HFFc6 (cell line): ENCODE measurements at places on chromosomes 4 and X. TPM values are rescaled to one million over a fixed set of nuclear protein-coding genes. Genes with fewer than 3 reads are reported as not detected.

ELMOD2 gene
- 20.7 to 25.0 TPM (median 20.8 TPM) in 3 replicates for total RNA-seq

- DNase-seq = no peak
- H3K4me3 ChIP-seq = no peak overlapping the region
- no peaks in the 10 kb centered on the region for H3K36me3 ChIP-seq
- H3K27ac ChIP-seq = no peak overlapping the region
- no peaks in the 10 kb centered on the region for H3K27me3 ChIP-seq
Measured at GRCh38 chrX:84064164-84064563, 123.8 kb downstream of the RPS6KA6 start.

DNA sequence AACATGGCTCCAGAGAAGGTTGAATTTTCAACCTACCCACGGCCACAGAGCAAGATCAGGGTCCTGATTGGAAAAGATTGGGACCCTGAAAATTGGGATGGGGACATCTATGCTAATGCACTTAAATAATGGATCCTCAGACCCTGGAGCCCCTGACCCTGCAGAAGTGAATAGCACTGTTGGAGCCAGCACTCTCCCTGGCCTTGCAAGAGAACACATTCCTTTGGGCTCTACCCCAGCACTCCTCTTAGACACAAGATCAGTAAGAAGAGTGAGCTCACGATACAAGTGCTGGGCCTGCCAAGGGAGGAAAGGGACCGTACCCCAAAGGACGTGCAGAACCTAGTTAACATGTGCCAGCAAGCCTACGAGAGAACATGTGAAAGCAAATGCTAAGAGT, 19.9 kb downstream of the CXCL13 start:
- no peak overlapping the region for H3K4me3 ChIP-seq
- H3K4me1 ChIP-seq = no peaks in the 10 kb centered on the region
- H3K36me3 ChIP-seq = no peaks in the 10 kb centered on the region
- DNase-seq = no peak

DNA sequence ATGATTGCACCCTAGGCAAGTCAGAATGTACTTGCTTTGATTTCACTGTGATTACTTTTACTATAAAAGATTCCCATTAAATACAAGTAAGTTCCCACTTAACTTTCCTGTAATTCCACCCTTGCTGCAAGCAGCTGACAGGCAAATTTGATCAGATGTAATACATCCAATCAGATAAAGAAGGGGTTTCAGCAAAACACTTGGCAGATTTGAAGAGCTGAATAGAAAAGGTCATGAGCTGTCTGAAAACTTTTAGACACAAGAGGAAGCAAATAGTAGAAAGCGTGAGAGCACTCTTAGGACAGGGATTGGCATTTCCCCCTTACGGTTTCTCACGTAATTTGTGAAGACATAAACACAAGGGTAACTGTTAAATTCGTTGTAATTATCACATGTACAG, 22.8 kb downstream of the HSD17B13 start:
- no peaks in the 10 kb centered on the region for H3K4me1 ChIP-seq
- H3K27ac ChIP-seq = no peak overlapping the region
- peaks cover 14% of the 10 kb centered on the region for H3K27me3 ChIP-seq

PAGE5 gene
- total RNA-seq = 1.3 TPM in 1 of 3 replicates, not detected in the others

DNA sequence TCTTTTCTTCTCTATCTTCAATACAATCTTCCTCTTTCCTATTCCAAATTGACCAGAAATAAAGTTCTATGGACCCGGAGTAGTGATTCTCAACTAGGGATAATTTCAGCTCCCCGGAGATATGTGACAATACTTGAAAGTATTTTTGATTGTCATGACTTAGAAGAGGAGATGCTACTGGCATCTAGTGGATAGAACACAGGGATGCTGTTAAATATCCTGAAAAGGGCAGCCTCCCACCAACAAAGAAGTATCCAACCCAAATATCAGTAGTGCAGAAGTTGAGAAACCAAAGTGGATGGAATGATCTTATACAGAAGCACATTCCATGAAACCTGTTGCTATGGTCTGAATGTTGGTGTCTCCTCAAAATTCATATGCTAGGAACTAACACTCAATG, 65.7 kb upstream of the NDST3 start:
- H3K36me3 ChIP-seq = no peaks in the 10 kb centered on the region
- peaks cover 1% of the 10 kb centered on the region for H3K27me3 ChIP-seq
- H3K4me3 ChIP-seq = no peak overlapping the region

RAB39B gene
- 0.10 and 0.28 TPM in 2 replicates for total RNA-seq

DNA sequence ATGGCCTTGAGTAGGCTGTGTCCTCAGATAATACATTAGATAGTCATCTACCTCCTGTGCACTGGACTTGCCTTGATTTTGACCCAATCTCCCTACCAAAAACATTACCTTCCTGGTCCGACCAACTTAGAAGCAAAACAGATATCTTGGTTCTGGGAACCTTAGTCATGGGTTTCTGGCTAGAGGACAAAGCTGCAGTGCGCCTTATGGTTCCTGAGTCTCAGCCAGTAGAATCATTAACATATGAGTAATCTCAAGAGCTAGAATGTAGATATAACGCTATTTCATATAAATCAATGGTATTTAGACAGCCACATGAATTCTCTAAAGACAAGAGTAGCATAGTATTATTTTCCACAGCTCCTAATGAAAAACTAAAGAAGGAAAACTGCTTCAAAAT, 83.1 kb downstream of the GRIA3 start:
- DNase-seq = peak; percentile 44
- H3K36me3 ChIP-seq = no peaks in the 10 kb centered on the region
- H3K27me3 ChIP-seq = peaks cover 2% of the 10 kb centered on the region; the same call in 1 of the 2 replicates

DNA sequence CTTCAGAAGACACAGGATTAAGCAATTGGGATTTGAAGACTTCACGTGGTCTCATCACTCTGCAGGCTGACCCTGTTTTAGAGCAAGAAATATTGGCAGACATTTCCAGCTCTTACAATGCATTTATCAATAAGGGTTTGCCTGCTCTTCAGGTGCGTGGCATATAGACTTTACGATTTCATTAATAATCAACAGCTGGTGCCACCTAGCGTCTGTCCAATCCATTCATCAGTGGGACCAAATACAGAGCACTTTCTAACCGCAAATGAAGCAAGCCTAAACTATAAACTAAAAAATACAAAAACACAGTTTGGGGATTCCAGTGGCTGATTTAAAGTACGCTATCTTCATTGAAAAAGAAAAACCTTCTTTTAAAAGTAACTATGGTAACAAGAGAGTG, 125.4 kb upstream of the DMD start:
- H3K27me3 ChIP-seq = peaks cover 1% of the 10 kb centered on the region; the same call in 1 of the 2 replicates
- no peaks in the 10 kb centered on the region for H3K36me3 ChIP-seq
- H3K4me1 ChIP-seq = no peaks in the 10 kb centered on the region
- H3K4me3 ChIP-seq = no peak overlapping the region
- DNase-seq = no peak

DNA sequence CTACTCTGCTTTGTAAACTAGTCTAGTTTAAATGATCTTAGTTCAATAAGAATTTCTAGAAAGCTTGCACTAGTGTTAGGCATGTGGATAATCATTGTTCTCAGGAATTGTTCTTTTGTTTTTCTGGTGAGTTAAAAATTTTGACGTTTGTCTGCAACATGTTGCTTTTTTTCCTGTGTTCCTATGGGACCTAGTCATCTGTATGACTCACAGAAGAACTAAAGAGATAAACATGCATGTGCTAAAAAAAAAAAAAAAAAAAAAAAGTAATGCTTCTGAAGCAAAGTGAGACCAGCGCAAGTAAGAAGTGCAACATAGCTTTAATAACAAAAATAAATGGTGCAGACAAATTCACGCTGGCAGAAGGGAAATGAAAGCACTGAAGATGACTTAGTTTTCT, 471.2 kb downstream of the IQCM start:
- peak; percentile 18 for DNase-seq
- H3K4me1 ChIP-seq = peaks cover 8% of the 10 kb centered on the region; the same call in 1 of the 2 replicates
- H3K27ac ChIP-seq = no peak overlapping the region
- no peak overlapping the region for H3K4me3 ChIP-seq

DCAF8L2 gene
- total RNA-seq = not detected in 3 replicates

DNA sequence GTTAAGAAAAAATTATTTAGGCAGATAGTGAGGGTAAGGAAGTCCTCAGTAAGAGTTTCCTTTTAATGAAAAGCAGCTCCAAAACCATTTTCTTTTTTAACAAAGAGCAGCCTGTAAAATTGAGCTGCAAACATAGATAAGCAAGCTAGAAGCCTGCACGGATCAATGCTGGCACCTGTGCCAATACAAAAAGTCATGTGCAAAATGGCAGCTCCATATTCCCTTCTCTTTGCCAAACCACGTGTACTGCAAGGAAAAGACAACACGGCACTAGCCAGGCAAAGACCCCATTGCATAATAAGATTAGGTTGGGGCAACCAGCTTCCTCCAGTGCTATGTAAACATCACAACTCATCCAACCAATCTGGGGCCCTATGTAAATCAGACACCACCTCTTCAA, 268.4 kb upstream of the INTU start:
- no peaks in the 10 kb centered on the region; the same call in 1 of the 2 replicates for H3K27me3 ChIP-seq
- H3K27ac ChIP-seq = no peak overlapping the region
- H3K4me3 ChIP-seq = no peak overlapping the region
- DNase-seq = no peak
- no peaks in the 10 kb centered on the region for H3K4me1 ChIP-seq
